ENCODE measurements at places on chromosomes 2 and 18.

DNA sequence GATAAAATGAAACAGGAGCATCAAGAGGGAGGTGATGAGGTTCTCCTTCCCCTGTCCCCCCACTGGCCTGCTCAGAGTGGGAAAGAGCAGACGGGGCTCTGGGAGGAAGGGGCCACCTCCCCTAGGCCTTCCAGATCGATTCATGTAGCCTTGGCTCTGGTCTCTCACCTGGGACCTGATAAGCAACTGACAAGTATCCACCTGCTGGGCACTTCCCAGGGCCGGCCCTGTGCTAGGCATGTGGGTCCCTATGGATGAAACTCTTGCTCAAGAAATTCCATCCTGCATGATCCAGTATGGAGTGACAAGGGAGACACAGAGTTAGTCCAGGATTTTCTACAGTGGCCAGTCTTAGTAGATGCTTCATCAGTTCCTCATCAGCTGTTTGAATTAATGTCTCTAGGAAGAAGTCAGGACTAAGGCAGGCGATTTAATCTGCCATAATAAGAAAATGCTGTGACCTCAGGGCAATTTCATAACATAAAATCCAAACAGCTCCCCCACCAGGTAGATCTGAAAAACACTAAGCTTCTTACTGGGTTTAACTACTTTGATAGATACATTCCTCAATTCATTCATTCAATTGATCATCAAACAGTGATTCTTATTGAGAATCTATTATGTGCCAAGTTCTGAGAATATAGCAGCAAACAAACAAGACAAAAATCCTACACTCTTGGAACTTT lies 44.7 kb upstream of the ZFP36L2 start:
- no peak for DNase-seq

- DNase-seq = no peak
These were observed 60.1 kb downstream of the SPIRE1 start for GRCh38 chr18:12597760-12598159.

DNA sequence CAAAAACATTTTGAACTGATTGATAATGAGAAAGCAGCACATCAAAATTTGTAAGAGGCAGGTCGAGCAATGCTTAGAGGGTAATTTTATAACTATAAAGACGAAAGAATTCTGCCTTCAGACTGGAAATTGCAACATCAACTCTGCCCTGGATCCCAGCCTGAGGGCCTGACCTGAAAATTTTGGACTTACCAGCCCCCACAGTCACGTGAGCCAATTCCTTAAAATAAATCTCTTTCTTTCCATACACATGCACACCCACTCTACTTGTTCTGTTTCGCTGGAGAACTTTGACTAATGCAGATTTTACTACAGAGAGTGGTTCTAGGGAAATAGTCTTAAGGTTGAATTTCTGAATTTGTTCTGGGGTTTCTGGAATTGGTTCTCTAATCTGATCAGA lies 14.6 kb upstream of the ACOXL start:
- DNase-seq = no peak

DNA sequence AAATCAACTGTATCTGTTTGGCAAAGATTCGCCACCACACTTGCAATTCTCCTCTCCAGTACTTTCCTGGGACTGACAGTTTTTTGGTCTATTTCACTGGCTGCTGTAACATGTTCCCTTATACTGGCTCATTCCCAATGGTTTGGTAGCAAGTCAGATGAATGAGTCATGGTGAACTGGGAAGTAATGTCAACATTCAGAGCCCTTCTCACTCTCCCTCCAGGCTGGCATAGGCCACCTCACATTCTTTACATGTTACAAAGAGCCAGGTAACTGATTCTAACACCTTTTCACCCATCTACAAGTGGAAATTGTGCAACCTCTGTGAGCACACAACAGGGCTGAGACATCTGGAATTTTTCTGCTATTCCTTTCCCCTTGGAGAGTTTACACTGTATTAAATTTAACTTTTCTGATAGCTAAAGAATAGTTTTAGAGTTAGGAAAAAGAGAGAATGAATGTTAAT lies 111.3 kb upstream of the TLK1 start:
- no peak for DNase-seq

DNA sequence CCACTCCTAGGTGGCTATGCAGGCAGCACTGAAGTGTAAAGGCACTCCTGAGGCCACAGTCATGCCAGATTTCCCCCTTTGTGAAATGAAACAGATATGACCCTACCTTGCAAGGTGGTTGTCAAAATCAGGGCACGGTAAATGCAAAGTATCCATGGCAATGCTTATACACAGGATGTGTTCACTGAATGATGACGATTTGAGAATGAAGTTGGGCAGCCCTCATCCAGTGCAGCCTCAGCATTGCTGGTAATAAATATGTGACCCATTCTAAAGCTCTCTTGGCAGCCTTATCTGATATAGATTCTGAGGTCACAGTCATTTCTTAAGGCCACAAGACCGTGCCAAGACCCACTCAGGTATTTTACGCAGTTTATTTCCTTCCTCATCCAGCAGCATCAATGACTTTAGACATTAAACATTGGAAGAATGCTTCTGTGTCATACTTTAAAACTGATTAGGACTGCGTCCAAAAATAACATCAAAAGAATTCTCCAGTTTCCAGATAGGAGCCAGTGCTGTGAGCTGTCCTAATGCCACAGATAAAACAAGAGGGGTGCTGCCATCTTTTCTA lies 125.5 kb upstream of the SERTAD2 start:
- DNase-seq = no peak

GRCh38 chr2:66414896-66415295 lies 20.0 kb upstream of the MEIS1 start:
- no peak for DNase-seq

DNA sequence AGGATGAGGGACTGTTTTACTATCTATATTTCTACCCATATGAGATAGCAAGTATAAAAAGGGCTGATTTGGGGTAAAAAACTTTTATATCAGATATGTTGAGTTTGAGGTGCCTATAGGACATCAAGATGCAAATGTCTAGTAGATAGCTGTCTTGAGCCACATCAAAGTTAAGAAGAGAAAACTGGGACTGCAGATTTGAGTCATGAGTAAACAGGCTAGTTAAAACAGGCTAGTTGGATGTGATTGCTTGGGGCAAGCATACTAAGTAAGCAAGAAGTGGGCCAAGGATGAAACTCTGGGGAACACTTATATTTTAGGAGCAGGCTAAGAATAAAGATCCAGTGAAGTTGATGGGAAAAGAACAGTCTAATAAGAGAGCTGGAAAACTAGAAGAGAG lies 2.8 kb upstream of the SCRN3 start:
- no peak for DNase-seq

- DNase-seq = no peak
These were observed 20.9 kb upstream of the KLF11 start for GRCh38 chr2:10022445-10022844.

DNA sequence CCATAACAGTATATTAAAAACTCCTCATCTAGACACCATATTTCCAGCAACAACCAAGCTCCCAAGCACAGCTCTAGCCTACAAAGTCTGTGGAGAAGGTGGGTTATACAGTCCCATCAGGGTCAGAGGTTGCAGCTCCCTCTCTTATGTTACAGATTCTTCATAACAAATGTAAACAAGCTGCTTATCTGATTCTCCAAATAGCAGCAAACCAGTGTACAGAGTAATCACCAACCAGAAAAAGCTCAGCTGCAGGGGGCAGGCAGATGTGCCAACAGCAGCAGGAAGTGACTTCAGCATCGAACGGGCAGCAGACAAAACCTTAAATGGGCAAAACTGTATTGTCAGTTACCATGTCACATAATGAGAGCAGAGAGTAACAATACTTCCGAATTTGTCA lies 52.9 kb upstream of the NABP1 start:
- DNase-seq = no peak

- DNase-seq = no peak
These were observed 337.4 kb upstream of the ID2 start for GRCh38 chr2:8344144-8345097.

GRCh38 chr2:36695746-36696415 lies 626 bp upstream of the VIT start:
- DNase-seq = no peak

DNA sequence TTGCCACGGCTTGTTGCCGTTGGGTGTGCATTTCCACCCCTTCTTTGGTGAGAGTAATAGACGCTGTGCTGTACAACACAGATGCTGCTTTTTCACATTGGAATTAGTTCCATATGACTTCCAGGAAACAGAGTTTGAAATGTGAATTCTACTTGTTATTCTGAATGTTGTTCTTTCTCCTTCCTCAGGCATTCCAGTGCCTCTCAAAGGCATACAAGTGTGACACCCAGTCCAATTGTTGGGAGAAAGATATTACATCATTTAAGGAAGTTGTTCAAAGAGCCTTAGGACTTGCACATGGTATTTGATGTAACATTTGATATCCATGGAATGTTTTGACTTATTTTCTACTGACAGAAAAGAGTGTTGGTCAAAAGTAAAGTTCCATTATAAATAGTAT lies 134.4 kb upstream of the LTBP1 start:
- DNase-seq = no peak

DNA sequence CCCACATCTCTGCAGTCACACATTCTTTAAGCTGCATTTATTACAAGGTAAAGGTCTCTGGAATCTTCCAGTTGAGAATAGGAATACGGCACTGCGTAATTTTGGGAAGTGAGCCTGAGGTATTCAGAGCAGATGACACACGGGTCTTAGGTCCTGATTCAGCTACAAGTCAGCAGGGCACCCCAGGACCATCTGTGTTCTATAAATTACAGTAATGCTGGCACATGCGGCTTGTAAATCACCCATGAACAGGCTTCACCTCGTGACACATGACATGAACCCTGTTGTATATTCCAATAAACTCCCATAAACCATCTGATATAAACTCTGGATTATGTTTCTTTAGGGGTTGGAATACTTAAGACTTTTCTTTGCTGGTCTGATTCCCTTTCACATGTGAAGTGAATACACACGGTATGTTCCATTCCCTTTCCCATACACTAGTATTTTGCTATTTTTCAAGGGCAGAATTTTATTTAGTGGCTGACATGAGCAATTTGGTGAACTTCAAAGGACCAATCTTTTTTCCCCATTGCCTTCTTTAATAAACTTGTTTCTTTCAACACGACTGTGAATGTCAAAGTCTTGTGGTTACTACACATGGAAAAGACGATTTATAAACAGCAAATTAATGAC lies 298.6 kb downstream of the MEIS1 start:
- DNase-seq = no peak

- no peak for DNase-seq
These were observed 11.0 kb upstream of the CREG2 start for GRCh38 chr2:101398116-101398821.

DNA sequence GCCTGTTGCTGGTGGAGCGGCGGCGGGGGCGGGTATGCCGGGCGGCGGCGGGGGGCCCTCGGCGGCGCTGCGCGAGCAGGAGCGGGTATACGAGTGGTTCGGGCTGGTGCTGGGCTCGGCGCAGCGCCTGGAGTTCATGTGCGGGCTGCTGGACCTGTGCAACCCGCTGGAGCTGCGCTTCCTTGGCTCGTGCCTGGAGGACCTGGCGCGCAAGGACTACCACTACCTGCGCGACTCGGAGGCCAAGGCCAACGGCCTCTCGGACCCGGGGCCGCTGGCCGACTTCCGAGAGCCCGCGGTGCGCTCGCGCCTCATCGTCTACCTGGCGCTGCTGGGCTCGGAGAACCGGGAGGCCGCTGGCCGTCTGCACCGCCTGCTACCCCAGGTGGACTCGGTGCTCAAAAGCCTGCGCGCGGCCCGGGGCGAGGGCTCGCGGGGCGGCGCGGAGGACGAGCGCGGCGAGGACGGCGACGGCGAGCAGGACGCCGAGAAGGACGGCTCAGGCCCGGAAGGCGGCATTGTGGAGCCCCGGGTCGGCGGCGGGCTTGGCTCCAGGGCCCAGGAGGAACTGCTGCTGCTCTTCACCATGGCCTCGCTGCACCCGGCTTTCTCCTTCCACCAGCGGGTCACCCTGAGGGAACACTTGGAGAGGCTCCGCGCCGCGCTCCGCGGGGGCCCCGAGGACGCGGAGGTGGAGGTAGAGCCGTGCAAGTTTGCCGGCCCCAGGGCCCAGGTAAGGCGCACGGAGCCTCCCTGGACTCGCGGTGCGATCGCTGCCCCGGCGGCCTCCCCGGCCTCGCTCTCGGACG lies 1.0 kb downstream of the ZCCHC2 start:
- no peak for DNase-seq

DNA sequence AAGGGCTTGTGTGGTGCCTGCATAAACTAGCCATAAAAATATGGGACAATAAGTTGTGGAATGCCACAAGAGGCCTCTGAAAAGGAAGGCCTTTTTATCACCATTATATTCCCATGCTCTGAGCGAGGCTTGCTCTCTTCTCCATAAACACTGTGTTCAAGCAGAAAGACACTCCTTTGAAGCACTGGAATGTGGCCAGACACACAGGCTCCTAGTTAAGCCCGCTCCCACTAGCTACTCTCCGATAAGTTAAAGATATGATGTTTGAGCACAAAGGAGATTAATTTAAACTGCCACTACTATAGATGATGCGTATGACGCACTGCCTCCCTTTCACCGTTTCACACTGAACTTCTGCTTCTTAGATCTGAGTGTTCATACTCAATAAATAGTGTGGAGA lies 188.7 kb upstream of the TWIST2 start:
- no peak for DNase-seq

GRCh38 chr18:38648179-38648578 lies 1082.6 kb upstream of the CELF4 start:
- no peak for DNase-seq

GRCh38 chr18:28823506-28824182 lies 646.7 kb upstream of the CDH2 start:
- no peak for DNase-seq

DNA sequence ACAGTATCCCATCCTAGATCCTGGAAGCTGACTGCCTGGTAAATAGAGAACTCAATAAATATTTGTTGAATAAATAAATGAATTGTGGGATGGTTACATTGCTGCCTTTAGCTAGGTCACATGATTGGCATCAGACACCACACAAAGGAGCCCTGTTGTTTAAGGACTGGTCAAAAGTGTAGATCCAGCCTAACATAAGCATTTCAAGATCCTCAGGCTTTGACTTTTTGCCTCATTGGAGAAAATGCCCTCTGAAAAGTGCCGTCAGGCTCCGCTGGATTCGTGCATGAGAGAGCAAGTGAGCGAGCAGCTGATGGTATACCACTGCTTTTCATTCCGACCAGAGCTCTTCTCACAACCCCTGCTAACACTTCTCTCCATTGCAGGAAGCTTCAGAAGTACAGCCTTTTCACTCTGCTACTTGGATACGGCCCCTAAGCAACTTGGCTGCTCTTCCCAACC lies 1.3 kb upstream of the ZNF24 start:
- DNase-seq = no peak

GRCh38 chr18:75376004-75376403 lies 51.5 kb downstream of the SMIM21 start:
- no peak for DNase-seq

DNA sequence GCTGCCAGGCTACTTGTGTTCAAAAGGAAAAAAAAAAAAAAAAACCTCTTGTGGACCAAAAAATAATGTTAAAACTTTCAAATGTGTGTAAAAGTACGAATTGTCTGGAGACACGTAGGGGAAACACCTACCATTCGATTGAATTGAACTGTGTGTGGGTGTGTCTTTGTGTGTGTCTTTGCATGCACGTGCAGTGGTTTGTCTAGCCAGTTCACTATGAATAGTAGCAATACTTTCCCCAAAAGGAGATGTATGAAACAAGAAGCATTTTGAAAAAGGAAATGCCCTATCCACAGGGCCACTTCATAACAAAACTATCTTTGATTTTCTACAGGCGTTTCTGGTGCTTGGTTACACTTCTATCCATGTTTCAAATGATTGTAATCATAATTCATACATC lies 186.8 kb downstream of the RPRM start:
- DNase-seq = no peak

- DNase-seq = no peak
These were observed 18.0 kb downstream of the RAPGEF4 start for GRCh38 chr2:172753610-172754009.

- DNase-seq = no peak
These were observed 262.9 kb upstream of the GULP1 start for GRCh38 chr2:188028739-188029138.

- no peak for DNase-seq
These were observed 439.1 kb upstream of the HNMT start for GRCh38 chr2:137525132-137525531.

Measured in neuronal stem cell (in vitro differentiated cells).